ENCODE measurements at places on chromosomes 7 and 10.

DNA sequence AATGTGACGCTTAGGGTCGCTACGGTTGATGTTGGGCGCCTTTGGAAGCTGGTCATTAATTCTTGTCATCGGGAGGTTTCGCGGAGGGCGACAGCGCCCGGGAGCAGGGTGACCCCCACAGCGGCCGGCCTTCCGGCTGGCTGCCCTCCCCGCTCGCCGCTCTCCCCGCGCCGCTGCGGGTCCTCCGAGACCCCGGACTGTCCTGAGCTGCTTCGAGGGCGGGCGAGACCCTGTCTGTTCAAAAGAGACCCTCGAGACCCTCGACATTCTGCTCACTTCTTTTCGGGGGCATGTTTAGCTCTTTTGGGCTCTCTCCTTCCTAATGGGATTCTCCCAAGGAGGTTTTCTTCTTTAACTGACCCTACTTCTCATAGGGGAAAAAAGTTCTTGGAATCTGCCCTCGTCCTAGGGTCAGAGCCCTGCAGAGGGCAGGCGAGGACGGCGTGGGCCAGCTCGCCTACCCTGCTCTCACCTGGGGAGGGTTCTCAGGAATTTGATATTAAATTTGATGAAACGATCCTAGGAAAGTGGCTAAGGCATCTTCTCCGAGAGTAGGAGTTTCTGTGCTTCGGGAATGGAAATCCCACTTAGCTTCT, 257.0 kb downstream of the OTUD1 start:
- no peak for DNase-seq

DNA sequence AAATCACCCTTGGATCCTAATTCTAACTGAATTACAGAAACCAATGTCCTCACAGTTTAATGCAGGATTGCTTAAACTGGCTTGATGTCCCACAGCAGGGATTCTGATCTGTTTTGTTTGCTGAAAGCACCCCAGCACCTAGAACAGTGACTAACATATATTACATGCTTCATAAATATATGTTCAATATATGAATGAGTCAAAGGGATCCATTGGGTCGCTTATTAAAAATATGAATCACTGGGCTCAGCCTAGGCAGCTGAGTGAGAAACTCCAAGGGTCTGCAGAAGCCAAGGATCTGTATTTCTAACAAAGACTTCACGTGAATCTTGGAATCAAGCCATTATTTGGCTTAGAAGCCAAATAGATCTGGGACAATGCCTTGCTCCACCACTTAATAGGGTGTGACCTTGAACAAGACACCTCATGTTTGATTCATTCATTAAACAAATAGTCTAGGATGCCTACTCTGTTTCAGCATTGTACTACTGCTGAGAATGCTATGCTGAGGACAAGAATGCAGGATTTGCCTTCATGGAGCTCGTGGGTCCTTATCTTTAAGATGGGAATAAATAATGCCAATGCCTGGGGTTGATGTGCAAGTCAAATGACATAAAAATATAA, 103.4 kb upstream of the DLX6 start:
- no peak for DNase-seq

DNA sequence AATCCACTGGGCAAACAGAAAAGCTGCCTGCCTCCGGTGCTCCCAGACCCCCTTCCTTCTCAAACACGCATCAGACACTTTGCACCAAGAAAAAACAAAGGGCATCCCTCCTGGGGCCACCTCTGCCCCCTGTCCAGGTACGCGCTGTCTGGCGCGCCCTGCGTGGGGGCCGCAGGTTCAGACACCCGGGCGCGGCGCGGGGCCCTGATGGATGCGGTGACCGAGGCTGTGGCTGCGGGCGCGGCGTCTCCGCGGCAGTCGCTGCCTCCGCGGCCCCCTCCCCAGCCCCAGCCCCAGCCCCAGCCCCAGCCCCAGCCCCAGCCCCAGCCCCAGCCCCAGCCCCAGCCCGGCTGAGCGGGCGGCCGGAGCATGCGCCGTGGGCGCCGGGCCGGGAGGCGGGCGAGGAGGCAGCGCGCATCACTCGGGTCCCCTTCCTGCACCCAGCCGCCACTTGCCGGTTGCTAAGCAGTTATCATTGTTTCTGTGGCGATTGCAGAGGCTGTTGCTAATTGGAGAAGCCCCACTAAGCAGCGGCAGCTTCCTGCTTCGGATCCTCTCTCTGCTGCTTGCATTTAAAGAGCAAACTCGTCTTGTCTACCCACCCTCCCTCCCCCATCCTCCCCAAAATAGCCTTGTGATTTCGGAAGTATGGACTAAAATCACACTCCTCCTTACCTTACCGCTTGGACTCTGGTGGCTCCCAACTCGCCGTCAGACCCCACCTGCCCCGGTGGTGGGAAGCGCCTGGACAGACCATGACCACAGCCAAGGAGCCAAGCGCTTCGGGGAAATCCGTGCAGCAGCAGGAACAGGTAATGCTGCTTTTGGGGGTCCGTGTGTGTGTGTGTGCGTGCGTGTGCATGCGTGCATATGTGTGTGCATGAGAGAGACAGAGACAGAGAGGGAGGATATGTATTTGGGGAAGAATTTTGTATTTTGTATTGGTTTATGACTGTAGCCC, 252.8 kb downstream of the DPP6 start:
- no peak for DNase-seq

DNA sequence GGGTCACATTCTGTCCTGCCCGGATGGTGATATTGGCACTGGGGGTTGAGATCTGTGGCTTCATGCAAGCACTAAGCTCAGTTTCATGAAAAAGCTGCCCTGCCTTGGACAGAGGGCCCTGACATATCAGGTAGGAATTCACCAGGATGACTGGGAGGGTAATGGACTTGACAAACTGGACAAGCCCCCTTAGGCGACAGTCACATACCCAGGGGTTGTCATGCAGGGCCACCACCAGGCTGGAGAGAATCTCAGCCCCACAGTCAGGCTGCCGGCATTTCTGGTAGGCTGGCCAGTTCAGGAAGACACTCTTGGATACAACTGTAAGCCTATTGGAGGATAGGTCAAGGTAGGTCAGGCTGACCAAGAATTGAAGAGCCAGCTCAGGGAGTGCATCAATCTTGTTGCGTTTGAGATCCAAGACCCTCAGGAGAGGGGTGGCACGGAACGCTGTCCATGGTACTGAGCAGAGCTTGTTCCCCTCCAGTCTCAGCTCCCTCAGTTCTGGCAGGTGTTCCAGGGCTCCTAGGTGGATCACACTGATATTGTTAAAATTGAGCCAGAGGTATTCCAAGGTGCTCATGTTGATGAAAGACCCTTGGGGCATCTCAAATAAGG, 824 bp downstream of the LRIT2 start:
- no peak for DNase-seq

GRCh38 chr10:60170250-60170649, 219.4 kb downstream of the ANK3 start:
- no peak for DNase-seq

DNA sequence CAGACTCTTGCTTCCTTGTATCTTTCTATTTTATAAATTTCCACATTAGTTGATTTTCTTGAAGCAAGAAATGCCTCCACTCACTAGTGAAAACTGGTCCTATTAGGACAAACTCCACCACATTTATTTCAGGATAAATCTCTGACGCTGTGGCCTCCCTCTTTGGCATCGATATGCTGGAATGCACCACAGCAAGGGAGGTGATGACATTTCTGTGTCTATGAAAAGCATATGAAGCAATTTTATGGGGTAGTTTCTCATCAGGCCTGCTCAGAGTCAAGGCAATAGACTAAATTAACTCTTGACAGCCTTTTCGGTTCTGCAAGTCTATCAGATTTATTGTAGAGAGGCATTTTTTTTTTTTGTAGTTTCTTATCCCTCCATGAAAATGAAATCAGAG, 304.4 kb downstream of the ZEB1 start:
- no peak for DNase-seq

DNA sequence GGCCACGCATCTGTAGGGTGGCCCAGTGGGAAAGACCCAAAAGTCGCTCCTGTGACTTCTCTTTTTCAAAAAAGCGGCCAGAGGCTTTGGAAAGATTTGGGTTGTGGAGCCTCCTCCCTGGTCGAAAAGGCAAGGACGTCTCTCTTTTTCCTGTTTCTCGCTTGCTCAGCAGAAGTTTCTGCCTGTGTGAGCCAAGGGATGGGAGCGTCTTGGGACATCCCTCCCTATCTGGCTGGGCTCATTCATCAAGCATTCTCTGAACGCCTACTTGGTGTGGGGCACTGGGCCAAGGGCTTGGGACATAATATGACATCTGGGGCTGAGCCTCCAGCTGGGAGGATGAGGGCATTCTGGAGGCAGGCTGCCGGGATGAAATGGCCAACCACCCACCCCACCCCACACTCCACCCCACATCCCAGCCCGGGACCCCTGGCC, 120.9 kb downstream of the C10orf105 start:
- no peak for DNase-seq

Data from stimulated activated CD8-positive, alpha-beta memory T cell treated with anti-CD3 and anti-CD28 coated beads, Interleukin-4, amount 100 ng/mL, for 4 hours (primary cell).